PC-9 (cell line): ENCODE measurements at places on chromosomes 7 and 10.

GRCh38 chr10:112313911-112314310 lies 30.7 kb downstream of the TECTB start:
- no peak for DNase-seq

DNA sequence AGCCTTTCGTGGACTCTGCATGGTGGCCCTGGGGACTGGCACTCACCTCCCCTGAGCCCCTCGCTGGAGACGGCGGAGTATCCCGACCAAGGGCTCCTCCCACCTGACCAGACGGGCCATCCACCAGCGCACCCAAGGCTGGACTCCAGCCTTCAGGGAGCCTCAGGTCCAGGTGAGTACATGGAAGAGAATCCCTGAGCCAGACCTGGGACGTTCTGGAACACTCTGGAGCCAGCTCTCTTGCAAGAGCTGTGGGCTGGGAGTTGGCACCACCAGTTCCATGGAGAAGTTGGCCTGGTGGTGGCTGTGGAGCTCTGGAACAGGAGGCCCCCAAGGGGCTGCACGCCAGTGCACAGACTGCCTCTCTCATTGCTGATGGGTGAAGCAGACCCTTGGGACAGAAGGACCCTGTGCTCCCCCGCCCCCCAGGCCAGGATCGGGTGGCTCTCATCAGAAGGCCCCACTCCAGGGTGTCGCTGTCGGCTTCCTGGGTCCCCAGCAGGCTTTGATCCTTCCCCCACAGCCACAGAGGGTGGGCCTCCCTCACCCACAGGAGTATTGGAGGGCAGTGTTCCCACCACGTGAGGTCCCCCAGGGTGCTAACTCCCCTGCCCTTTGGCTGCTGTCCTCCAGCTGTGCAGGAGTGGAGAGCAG lies 189.9 kb downstream of the EBF3 start:
- no peak for DNase-seq

GRCh38 chr7:106166651-106167342 lies 54.7 kb upstream of the SYPL1 start:
- DNase-seq, result peak; percentile 53

DNA sequence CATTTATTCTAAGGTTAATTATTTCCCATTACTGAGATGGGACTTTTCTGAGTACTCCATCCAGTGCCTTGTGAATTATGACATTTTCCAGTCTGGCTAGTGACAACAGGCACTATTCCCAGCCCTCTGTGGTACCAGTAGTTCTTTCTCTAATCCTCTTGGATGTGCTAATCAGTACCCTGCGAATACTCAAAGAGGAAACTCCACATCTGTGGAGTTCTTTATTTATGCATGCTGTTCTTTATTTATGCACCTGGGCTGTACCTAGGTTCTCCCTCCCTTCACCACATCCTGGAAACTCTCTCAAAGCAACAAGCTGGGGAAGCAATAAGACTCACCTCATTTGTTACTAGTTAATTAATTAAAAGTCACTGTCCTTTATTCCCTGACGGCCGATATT lies 83.5 kb downstream of the TSPAN12 start:
- DNase-seq, result no peak

DNA sequence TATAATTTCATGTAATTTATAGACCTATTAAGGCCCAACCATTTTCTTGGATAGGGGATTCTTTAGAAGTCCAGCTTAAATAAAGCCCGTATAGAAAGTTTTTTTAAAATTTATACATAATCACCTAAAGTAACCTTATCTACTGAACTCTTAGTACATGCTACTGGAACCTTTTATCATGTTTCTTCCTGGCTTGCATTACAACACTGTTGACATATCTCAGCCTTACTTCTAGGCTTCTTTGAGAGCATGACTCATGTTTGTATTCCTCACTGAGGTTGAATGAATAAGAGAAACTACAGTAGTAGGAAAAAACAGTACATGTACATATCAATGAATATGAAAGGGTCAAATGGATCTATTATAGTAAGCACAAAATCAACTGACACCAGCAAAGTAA lies 8.2 kb upstream of the MAGI2 start:
- no peak for DNase-seq

- DNase-seq, result no peak
These were observed 9.2 kb downstream of the GJD4 start for GRCh38 chr10:35614312-35614711.

- DNase-seq, result no peak
These were observed 6.3 kb downstream of the BET1 start for GRCh38 chr7:93997868-93998267.

DNA sequence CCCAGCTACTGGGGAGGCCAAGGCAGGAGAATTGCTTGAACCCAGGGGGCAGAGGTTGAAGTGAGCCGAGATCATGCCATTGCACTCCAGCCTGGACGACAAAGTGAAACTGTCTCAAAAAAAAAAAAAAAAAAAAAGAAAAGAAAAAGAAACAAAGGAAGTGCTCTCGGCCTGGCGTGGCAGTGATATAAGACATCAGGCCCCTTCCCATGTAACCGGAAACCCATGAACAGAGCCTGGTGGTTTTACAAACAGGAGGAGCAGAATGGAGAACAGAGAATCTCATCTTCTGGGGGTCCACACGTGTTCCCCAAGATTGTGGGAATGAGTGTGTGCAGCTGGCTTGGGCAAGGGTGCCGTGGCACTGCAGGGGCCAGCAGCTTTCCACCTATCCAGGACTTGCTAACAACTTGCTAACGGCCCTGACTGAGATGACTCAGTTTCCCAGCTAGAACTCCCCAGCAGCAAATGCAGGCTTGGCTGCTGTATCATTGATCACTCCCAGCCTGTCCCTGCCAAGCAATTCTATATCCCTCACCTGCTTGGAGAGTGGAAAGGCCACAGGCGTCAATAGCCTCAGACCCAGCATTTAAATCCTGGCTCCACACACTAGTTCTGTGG lies 103.0 kb downstream of the COL26A1 start:
- DNase-seq, result no peak

- DNase-seq, result no peak
These were observed 1.2 kb downstream of the HOXA10 start for GRCh38 chr7:27172823-27173510.

DNA sequence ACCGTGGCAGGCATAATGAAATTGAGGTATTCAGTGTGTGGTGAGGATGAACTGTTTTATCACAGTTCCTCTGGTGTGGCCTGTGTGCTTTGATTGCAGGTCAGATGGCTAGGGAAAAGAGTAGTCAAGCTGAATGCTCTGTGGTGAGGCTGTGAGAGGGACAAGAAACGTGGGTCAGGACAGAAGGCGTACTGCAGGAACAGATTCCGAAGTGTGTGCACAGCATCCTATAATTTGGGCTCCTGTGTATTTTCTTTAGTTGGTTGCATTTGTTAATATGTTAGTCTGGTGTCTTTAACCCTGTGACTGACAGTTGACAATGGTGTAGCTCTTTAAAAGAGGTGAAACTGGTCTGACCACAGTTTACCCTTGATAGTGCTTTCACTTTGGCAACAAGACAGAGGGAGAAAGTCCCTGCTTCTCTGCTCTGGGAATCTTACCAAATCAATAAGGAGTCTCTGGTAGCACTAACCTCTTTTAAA lies 76.5 kb downstream of the AUTS2 start:
- no peak for DNase-seq

GRCh38 chr7:134892963-134893362 lies 93.3 kb upstream of the AGBL3 start:
- DNase-seq, result no peak

- no peak for DNase-seq
These were observed 21.1 kb downstream of the CRPPA start for GRCh38 chr7:16399916-16400892.

DNA sequence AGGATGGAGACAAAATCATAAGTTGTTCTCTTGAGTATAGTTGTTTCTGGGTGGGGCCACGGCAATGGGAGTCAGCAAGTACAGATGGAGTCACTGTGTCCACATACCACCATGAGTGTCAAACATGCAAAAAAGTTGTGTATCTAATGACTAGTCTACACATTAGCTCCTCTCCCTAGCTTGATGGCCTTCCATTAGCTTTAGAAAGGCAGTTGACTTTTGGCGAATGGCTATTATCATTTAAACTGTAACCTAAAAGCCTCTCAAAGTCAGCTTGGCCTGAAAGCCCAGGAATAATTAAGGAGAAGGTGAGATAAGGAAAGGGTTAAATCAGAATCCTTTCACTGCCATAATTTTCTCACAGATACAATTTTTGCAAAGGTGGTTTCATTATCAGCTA lies 95.5 kb upstream of the MEOX2 start:
- DNase-seq, result no peak

- no peak for DNase-seq
These were observed 223.4 kb upstream of the YAE1 start for GRCh38 chr7:39342763-39343162.

DNA sequence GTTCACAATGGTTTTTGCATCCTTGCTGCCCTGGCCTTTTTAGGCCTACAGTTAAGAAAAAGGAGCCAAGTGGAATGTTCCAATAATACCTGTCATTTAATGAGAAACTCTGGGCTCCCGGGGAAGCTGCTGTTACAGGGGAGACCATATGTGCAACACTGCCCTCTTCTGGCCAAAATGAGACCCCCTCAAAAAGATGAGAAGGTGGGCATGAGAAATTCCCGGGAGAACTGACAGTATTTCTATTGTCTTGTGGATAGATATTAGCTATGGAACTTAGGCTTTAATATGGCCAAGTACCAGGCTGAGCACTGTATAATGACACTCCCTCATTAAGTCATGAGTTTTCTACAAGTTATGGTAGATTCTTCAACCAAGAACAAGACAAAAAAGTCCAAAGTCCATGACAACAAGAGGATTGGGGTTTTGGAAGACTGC lies 99.4 kb downstream of the CCDC3 start:
- peak; percentile 36 for DNase-seq

GRCh38 chr7:44348300-44348699 lies 22.9 kb upstream of the CAMK2B start:
- peak; percentile 28 for DNase-seq

DNA sequence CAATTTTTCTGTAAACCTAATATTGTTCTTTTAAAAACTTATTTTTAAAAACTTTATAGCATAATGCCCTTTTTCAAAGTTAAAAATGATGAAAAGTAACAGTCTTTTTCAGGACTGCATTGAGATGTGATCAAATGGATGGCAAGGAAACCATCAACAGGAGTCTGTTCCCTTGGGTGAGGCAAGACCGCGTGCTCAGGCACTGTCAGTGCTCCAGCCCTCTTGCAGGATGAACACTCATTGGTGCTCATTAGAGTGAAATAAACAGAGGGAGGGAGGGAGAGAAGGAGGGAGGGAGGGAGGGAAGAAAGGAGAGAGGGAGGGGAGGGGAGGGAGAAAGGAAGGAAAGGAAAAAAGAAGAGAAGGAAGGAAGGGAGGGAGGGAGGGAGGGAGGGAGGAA lies 145.7 kb upstream of the CHST15 start:
- DNase-seq, result no peak

DNA sequence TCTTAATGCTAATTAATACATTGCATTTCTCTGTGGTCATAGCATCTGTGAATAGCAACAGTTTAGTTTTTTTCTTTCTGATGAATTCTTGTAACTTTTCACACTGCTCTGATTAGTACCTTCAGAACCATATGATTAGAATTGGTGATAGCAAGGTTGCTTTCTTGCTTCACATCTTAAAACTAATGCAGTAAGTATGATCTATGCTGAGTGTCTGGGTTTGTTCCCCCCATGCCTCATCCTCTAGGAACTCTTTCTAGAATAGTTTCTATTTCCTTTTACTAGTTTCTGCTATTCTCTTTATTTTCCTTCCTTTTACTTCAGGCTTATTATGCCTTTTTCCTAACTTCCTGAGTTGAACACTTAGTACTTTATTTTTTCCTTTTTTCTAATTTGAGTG lies 32.4 kb downstream of the TES start:
- no peak for DNase-seq

GRCh38 chr10:93991114-93991513 lies 2.6 kb upstream of the PLCE1 start:
- DNase-seq, result no peak

GRCh38 chr7:66553001-66553400 lies 75.7 kb upstream of the KCTD7 start:
- no peak for DNase-seq

- DNase-seq, result no peak
These were observed 14.1 kb upstream of the SRGN start for GRCh38 chr10:69073736-69074364.

GRCh38 chr7:44505595-44505994 lies 15.1 kb upstream of the NUDCD3 start:
- no peak for DNase-seq

DNA sequence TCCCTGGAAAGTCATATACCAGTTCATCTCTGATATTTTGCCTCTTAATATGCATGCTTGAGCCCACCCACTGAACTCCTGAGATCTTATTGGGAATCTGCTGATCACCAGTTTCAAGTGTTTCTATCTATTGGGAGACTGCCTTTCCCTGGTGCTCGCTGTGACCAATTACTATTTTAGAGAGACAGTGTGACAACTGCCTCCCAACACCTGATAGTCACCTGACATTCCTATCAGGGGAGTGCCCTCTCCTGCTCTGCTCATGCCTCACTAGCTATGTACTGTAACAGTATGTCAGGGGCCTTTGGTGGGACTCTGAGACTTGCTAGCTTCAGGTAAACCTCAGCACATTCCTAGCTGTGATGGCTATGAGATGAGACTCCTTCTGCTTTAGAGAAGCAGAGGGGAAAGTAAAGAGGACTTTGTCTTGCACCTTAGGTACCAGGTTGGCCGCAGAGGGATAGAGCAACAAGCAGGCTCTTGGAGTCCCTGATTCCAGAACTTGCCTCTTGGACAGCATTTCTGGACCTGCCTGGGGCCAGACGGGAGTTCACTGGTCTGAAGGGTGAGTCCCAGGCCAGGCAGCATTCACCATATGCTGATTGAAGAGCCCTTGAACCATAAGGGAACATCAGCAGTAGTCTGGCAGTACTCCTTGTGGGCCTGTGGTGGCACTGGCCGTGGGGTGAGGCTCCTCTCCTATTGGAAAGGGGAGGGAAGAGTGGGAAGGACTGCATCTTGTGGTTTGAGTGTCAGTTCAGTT lies 34.4 kb upstream of the ARHGAP12 start:
- peak; percentile 88 for DNase-seq

DNA sequence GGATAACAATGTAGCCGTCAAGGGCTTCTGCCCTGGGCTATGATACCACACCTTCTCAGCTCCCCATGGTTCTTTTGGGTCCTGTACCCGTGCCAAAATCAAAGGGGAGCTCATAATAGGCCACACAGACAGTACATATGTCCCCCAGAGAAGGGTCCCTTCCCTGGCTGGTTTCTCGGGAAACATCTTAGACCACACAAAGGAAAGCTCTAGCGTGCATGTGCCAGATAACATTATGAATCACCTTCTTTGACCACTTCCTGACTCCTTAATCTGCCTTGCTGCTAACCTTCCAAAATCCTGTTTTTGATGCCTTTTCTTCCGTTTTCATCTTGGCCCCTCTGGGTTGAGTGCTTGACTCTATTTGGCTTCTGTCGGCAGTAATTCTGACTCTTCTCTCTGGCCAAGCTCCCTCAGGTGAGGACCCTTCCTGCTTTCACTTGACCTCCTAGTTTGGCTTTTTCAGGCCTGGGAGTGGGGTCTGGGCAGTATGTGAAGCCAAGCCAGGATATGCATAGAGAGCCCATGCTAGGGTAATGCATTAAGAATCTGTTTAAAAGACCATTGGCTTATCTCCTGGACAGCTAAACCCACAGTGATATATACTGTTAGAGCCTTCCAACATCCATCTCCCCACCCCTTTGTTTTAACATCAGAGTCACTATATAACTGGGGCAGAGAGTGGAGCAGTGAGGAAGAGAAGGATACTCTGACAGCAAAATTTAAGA lies 84.8 kb downstream of the ANLN start:
- no peak for DNase-seq

- DNase-seq, result no peak
These were observed 2.6 kb downstream of the TMEM243 start for GRCh38 chr7:87216701-87217508.
